ENCODE measurements at places on chromosomes 4 and X.

GRCh38 chr4:184728858-184729257, 5.0 kb downstream of the CENPU start:
- DNase-seq, result no peak

- DNase-seq, result no peak
Measured at GRCh38 chr4:152458801-152459302, 77.0 kb downstream of the FBXW7 start.

DNA sequence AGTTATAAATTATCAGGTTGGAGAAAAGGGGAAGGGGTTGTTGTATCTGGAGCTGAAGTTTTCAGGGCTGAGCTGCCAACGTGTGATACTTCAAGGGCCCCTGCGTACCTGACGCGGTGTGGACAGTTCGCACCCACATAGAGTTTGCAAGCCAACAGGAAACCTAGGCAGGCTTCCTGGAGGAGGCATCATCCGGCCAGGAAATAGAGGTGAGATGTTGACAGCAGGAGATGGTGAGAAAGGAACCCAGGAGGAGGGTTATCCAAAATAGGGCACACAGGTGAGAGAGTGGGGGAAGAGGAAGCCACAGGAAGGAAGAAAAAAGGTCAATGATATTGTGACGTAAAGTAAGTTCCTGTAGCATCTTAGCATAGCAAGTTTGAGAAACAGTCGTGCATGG, 127.2 kb downstream of the DHRSX start:
- no peak for DNase-seq

GRCh38 chr4:97493815-97494518, 649.3 kb downstream of the STPG2 start:
- DNase-seq, result no peak

DNA sequence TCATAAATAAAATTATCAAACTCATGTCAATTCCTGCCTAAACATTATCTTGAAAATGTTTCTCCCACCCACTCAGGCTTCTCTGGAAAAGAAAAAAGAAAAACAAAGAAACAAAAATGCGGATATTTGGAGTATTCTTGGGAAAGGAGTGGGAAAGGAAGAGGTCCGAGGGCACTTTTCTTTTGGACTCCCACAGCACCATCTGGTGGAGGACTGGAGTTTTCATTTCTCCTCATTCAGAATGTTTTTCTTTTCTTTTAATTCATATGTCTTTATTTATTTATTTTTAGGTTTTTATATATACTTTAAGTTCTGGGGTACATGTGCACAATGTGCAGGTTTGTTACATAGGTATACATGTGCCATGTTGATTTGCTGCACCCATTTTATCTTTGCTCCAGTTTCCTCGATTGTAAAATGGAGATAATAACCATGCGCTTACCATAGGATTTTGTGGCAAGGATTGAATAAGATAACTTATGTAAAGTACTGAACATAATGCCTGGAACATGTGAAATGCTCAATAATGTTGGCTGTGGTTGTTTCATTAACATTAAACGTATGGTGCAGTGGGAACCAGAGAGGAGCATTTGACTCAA, 8.0 kb upstream of the KCNE5 start:
- no peak for DNase-seq

DNA sequence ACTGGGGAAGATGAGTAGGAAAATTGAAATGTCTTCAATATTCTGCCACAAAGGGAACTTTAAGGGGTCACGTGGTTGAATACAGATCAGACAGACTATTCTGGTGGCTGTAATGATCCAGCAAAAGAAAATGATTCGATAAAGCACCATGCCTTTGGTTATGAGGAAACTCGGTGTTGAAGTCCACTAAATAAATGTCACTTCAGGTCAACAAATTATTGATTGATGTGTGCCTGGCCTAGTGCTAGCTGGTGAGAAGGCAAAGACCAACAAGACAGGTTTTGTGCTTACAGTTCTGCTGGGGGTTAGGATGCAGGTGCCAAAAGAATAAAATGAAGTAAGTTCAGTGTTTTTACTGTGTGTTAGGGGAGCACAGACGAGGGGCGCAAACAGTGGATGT, 142.5 kb downstream of the STAG2 start:
- DNase-seq, result no peak

Measured in vagina (tissue), 2 donors.